Omental fat pad (tissue), 4 donors: ENCODE measurements at places on chromosomes 12 and 14. TPM values are rescaled to one million over a fixed set of nuclear protein-coding genes. Genes with fewer than 3 reads are reported as not detected.

KRT2 gene
- total RNA-seq = not detected

CLEC4C gene
- total RNA-seq = not detected

DTX3 gene
- 8.0 TPM for total RNA-seq

GLIPR1L1 gene
- not detected for total RNA-seq

ASCL1 gene
- not detected for total RNA-seq

TGM1 gene
- total RNA-seq = 49.7 TPM
